Type B pancreatic cell (in vitro differentiated cells): ENCODE measurements at places on chromosomes 16 and 17. TPM values are rescaled to one million over a fixed set of nuclear protein-coding genes. Genes with fewer than 3 reads are reported as not detected.

DNA sequence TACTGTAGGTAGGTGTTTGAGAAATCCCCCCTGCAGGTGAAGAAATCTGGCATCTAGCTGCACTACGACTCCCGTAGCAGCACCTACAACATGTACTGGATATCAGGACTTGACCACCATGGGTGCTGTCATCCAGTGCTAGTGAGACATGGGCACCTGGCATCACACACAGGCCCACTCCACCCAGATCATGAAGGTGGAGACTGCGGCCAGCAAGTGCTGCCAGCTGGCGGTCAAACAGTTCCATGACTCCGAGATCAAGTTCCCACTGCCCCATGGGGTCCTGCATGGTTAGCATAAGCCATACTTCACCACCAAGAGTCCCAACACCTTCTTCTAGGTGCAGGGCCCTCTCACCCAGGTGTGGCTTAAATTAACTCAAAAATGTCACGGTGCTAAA is 213.0 kb upstream of the C17orf78 start:
- H3K27ac ChIP-seq: no peak overlapping the region
- no peak overlapping the region for H3K4me3 ChIP-seq
- DNase-seq: no peak

ACE gene
- total RNA-seq: 3.6 and 9.1 TPM in 2 replicates

ARHGAP27 gene
- 26.8 and 56.2 TPM in 2 replicates for total RNA-seq

GRCh38 chr16:30095166-30096078 is 591 bp downstream of the YPEL3 start:
- peak overlapping the region; percentile 89 for H3K4me3 ChIP-seq
- DNase-seq: no peak
- peaks cover 20% of the 10 kb centered on the region for H3K36me3 ChIP-seq
- peak overlapping the region; percentile 77 for H3K27ac ChIP-seq
- H3K4me1 ChIP-seq: peaks cover 27% of the 10 kb centered on the region
- H3K27me3 ChIP-seq: no peaks in the 10 kb centered on the region

SEZ6L2 gene
- 19.3 and 19.4 TPM in 2 replicates for total RNA-seq

- H3K27ac ChIP-seq: peak overlapping the region; percentile 32
- H3K27me3 ChIP-seq: no peaks in the 10 kb centered on the region
- DNase-seq: no peak
- H3K4me1 ChIP-seq: peaks cover 34% of the 10 kb centered on the region
- no peak overlapping the region for H3K4me3 ChIP-seq
Observed at GRCh38 chr17:602436-602835, 112.2 kb downstream of the VPS53 start.

NLRC5 gene
- 1.7 and 2.7 TPM in 2 replicates for total RNA-seq

RHBDF1 gene
- 25.3 and 27.3 TPM in 2 replicates for total RNA-seq

- no peak for DNase-seq
- peak overlapping the region; percentile 78 for H3K4me3 ChIP-seq
- H3K27me3 ChIP-seq: no peaks in the 10 kb centered on the region
- no peaks in the 10 kb centered on the region for H3K4me1 ChIP-seq
- no peak overlapping the region for H3K27ac ChIP-seq
Observed at GRCh38 chr16:67277999-67278772, 1.1 kb upstream of the PLEKHG4 start.

GRCh38 chr17:55524440-55525220 is 13.4 kb upstream of the SMIM36 start:
- no peak overlapping the region for H3K27ac ChIP-seq
- H3K27me3 ChIP-seq: peaks cover 10% of the 10 kb centered on the region
- no peak overlapping the region for H3K4me3 ChIP-seq
- no peaks in the 10 kb centered on the region for H3K36me3 ChIP-seq
- peaks cover 15% of the 10 kb centered on the region for H3K4me1 ChIP-seq
- no peak for DNase-seq

ZNF205 gene
- total RNA-seq: 15.0 and 18.2 TPM in 2 replicates

NTHL1 gene
- total RNA-seq: 18.1 and 37.6 TPM in 2 replicates

GRCh38 chr16:56600398-56600999 is 7.9 kb upstream of the MT2A start:
- H3K27ac ChIP-seq: no peak overlapping the region
- DNase-seq: no peak
- peaks cover 56% of the 10 kb centered on the region for H3K27me3 ChIP-seq
- no peaks in the 10 kb centered on the region for H3K4me1 ChIP-seq

EVPLL gene
- total RNA-seq: not detected in 2 replicates

APOBR gene
- 0.14 and 0.21 TPM in 2 replicates for total RNA-seq

PRR15L gene
- 20.0 and 32.5 TPM in 2 replicates for total RNA-seq

KLHL10 gene
- total RNA-seq: 0.24 TPM in 1 of 2 replicates, not detected in the other

GRCh38 chr17:6231465-6231864 is 161.3 kb downstream of the WSCD1 start:
- no peaks in the 10 kb centered on the region for H3K36me3 ChIP-seq
- H3K4me1 ChIP-seq: no peaks in the 10 kb centered on the region
- no peak overlapping the region for H3K27ac ChIP-seq
- peaks cover 9% of the 10 kb centered on the region for H3K27me3 ChIP-seq

- H3K4me1 ChIP-seq: peaks cover 7% of the 10 kb centered on the region
- no peaks in the 10 kb centered on the region for H3K36me3 ChIP-seq
- no peak for DNase-seq
Observed at GRCh38 chr16:64910356-64910755, 211.5 kb downstream of the CDH11 start.

DNA sequence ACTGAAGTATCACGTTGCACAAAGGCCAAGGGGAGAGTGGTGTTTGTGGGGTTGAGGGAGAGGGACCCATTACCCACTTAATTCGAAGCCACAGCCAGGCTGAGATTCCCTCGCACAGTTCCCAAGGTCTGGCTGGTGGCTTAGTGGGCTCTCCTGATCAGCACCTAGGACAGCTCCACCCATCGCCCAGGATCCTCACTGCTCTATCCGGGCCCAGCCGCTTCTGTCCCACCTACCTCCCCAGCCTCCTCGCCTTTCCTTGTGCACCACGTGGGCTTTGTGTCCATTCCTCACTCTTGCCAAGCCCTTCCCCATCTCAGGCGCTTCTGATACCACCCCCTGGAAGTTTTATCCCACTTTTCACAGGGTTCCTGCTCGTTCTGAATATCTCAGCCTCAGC is 163.5 kb downstream of the CCT6B start:
- no peak overlapping the region for H3K27ac ChIP-seq
- no peaks in the 10 kb centered on the region for H3K4me1 ChIP-seq
- H3K27me3 ChIP-seq: peaks cover 55% of the 10 kb centered on the region
- DNase-seq: no peak
- no peak overlapping the region for H3K4me3 ChIP-seq

- H3K4me1 ChIP-seq: no peaks in the 10 kb centered on the region
- H3K36me3 ChIP-seq: no peaks in the 10 kb centered on the region
- no peak overlapping the region for H3K27ac ChIP-seq
- no peaks in the 10 kb centered on the region for H3K27me3 ChIP-seq
- H3K4me3 ChIP-seq: no peak overlapping the region
Observed at GRCh38 chr16:12573300-12573699, 230.4 kb downstream of the CPPED1 start.

EVI2A gene
- total RNA-seq: not detected in 2 replicates

DNA sequence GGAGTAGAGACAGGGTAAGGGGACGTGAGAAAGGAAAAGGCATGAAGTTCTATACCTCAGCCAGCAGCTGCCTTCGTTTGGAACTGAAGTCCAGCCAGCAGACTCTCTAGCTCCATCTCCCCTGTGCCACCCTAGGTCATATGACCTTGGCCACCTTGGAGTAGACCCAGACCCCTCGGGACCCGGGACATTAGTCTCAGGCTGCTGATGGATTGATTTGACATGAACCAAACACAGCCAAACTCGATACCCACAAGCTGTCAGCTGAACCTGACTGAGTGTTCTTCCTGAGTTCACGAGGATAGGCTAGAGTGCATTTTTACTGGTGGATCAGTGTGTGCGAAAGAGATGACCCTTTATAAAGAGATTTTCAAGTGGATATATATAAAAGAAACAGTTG is 68.5 kb downstream of the YPEL2 start:
- H3K4me3 ChIP-seq: no peak overlapping the region
- peak overlapping the region; percentile 23 for H3K27ac ChIP-seq
- no peaks in the 10 kb centered on the region for H3K27me3 ChIP-seq
- peaks cover 19% of the 10 kb centered on the region for H3K4me1 ChIP-seq

- H3K27ac ChIP-seq: no peak overlapping the region
- H3K4me3 ChIP-seq: no peak overlapping the region
- H3K36me3 ChIP-seq: no peaks in the 10 kb centered on the region
- no peak for DNase-seq
- H3K4me1 ChIP-seq: peaks cover 33% of the 10 kb centered on the region
- H3K27me3 ChIP-seq: peaks cover 60% of the 10 kb centered on the region
Observed at GRCh38 chr17:32259586-32259985, 6.0 kb upstream of the RHBDL3 start.

DNA sequence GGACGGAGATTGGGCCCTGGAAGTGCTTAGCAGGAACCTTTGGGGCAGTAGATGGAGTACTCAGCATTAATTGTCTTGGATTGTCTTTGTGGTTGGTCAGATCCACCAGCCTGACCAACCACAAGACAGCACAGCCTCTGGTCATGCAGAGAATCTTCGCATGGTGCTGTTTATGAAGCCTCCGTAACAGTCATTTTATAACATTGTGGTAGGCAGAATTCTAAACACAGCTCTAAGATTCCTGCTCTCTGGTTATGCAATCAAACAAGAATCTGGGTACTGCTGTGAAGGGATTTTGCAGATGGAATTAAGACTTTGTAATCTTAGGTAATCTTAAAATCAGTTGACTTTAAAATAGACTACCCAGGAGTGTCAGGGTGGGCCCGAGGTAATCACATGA is 312.2 kb upstream of the GOT2 start:
- no peak overlapping the region for H3K27ac ChIP-seq
- no peaks in the 10 kb centered on the region for H3K36me3 ChIP-seq
- H3K27me3 ChIP-seq: peaks cover 5% of the 10 kb centered on the region

- H3K4me3 ChIP-seq: no peak overlapping the region
- no peak for DNase-seq
- peaks cover 27% of the 10 kb centered on the region for H3K4me1 ChIP-seq
- H3K27ac ChIP-seq: no peak overlapping the region
- peaks cover 3% of the 10 kb centered on the region for H3K36me3 ChIP-seq
Observed at GRCh38 chr17:73584049-73584448, 60.2 kb downstream of the SDK2 start.

DNA sequence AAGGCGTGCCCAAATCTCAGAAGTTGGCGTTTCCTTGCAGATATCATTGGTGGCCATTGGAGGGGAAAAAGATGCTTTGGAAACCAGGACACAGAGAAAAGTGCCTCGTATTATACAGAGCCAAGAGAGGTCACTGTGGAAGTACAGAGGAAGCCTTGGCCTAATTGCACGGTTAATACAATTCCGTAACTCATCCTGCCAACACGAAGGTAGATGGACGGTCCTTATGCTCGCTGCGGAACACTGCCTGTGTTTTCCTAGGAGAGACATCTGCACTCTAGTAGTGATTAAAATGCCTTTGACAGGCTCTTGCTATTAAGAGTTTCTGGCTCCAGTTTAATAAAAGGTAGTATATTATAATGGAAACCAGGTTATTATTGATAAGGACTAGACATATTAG is 536.4 kb downstream of the WWOX start:
- peaks cover 6% of the 10 kb centered on the region for H3K4me1 ChIP-seq
- no peak overlapping the region for H3K4me3 ChIP-seq
- no peaks in the 10 kb centered on the region for H3K36me3 ChIP-seq
- peaks cover 19% of the 10 kb centered on the region for H3K27me3 ChIP-seq

GRCh38 chr16:88681084-88681680 is 5.1 kb downstream of the SNAI3 start:
- no peak overlapping the region for H3K27ac ChIP-seq
- DNase-seq: no peak
- H3K36me3 ChIP-seq: no peaks in the 10 kb centered on the region
- peaks cover 30% of the 10 kb centered on the region for H3K27me3 ChIP-seq
- H3K4me3 ChIP-seq: no peak overlapping the region

- H3K36me3 ChIP-seq: no peaks in the 10 kb centered on the region
- no peak overlapping the region for H3K27ac ChIP-seq
- no peak for DNase-seq
- H3K27me3 ChIP-seq: no peaks in the 10 kb centered on the region
- peaks cover 11% of the 10 kb centered on the region for H3K4me1 ChIP-seq
Observed at GRCh38 chr16:11276896-11277593, 765 bp upstream of the PRM2 start.

GRCh38 chr16:1914084-1914608 is 4.1 kb downstream of the HS3ST6 start:
- H3K4me3 ChIP-seq: no peak overlapping the region
- H3K36me3 ChIP-seq: no peaks in the 10 kb centered on the region
- H3K27ac ChIP-seq: no peak overlapping the region
- H3K27me3 ChIP-seq: peaks cover 37% of the 10 kb centered on the region
- H3K4me1 ChIP-seq: no peaks in the 10 kb centered on the region

LPCAT2 gene
- 18.9 and 38.6 TPM in 2 replicates for total RNA-seq

DNA sequence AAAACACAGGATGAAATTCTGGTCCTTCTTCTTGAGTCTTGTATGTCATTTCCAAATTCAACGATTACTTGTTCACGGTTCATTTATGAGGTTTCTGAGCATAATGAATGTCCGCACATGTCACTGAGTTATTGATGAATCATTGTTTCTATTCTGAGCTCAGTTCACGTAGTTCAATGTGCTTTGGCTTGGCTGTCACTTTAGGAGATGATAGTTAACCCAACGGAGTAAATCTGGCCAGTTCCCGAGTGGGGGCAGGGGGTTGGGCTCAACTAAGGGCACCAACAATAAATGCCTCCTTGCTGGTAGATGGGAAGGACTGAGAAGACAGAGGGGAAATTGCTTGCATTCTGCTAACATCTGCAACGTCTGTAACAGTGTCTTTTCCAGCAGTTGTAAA is 239.4 kb upstream of the HSBP1 start:
- no peak overlapping the region for H3K27ac ChIP-seq
- H3K4me1 ChIP-seq: no peaks in the 10 kb centered on the region
- DNase-seq: no peak

- no peaks in the 10 kb centered on the region for H3K36me3 ChIP-seq
- no peak within 1 kb of the TSS for H3K27ac ChIP-seq
- peaks cover 22% of the 10 kb centered on the region for H3K27me3 ChIP-seq
- peaks cover 10% of the 10 kb centered on the region for H3K4me1 ChIP-seq
- H3K4me3 ChIP-seq: peak within 1 kb of the TSS; percentile 90
- no peak for DNase-seq
Observed at GRCh38 chr16:2963723-2964474, at the start of gene KREMEN2. TSS of gene KREMEN2 (plus strand) at chr16:2964275. CDS start at chr16:2964521, 246 bp downstream.

KIF2B gene
- total RNA-seq: not detected in 2 replicates

DNA sequence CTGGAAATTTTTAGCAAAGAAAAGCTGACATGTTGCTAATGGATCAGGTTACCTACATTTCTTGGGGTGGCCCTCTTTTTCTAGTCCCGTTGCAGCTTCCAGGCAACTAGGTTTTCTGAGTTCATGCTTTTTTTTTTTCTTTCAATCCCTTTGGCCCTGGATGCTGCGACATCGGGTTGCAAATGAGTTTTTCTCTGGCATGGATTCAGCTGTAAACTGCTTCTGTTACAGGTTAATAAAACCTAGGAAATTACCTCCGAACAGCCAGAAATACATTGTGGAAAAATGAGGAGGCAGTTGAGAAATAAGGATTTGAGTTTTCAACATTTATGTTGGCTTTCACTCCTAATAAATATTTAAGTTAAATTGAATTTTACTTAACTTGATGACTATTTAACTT is 149.8 kb upstream of the MAF start:
- peaks cover 3% of the 10 kb centered on the region for H3K36me3 ChIP-seq
- H3K4me1 ChIP-seq: peaks cover 16% of the 10 kb centered on the region
- no peak overlapping the region for H3K27ac ChIP-seq

DNAI2 gene
- total RNA-seq: 0.21 and 0.87 TPM in 2 replicates

- DNase-seq: no peak
- H3K36me3 ChIP-seq: peaks cover 8% of the 10 kb centered on the region
- peaks cover 42% of the 10 kb centered on the region for H3K4me1 ChIP-seq
- H3K27me3 ChIP-seq: peaks cover 6% of the 10 kb centered on the region
- H3K27ac ChIP-seq: peak overlapping the region; percentile 97
Observed at GRCh38 chr17:7220593-7221277, 997 bp downstream of the ACADVL start.
